ENCODE measurements at places on chromosomes 1 and 21.

DNA sequence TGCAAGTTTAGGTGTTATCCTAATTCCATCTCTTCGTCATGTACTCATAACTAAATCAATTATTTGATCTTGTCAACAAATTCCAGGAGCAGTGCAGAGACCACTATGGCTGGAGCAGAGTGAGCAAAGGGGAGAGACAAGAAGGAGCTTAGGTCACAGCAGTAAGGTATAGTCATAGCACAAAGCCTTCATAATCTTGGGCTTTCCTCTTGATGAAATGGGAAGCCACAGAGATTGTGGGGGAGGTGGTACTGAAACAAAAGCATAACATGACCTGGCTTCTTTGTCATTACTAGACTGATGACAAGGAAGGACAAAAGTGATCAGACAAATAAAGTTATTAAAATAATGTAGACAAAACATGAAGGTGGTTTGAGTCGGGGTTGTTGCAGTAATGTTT lies 60.1 kb upstream of the PTGS2 start:
- no peak for DNase-seq

- no peak for DNase-seq
These were observed 132.7 kb downstream of the NTNG1 start for GRCh38 chr1:107273515-107273914.

GRCh38 chr1:6285336-6285735 lies 24.4 kb upstream of the GPR153 start:
- no peak for DNase-seq

- DNase-seq = no peak
These were observed 12.1 kb downstream of the ICMT start for GRCh38 chr1:6223617-6224016.

DNA sequence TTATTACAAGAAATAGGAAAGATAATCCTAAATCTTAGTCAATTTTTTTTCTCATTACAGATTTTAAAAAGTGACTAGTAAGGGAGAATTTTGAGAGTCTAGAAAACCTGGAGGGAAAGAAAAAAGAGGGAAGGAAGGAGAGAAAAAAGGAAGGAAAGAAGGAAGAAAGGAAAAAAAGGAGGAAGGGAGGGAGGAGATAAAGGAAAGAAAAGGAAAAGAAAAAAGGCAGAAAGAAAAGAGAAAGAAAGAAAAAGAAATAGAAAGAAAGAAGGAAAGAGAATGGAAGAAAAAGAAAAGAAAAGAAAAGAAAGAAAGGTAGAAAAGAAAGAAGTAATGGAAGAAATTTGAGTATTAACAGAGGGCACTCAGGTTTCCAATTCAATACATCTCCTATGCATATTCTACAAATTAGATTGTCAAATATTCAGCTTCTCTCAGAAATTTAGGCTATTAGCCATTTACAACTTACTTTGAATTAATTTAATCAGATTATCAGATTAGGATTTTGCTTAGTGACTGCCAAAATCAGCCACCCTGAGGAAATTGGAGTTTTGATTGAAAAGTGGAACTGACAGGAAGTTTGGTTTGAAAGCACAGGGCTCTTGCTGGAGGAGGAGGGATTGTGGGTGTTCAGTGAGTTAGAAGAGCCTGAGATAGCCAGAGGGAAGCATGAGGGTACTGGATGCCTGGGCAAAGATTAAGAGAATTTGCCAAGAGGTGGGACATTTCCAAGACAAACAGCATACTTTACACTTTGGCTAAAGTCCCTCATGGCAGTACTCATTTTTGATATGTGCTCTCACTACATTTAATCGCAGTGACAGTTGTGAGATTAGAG lies 677.8 kb downstream of the USP25 start:
- no peak for DNase-seq

GRCh38 chr21:27721675-27722074 lies 754.8 kb upstream of the ADAMTS5 start:
- no peak for DNase-seq

GRCh38 chr21:8989261-8989711 lies 1532.1 kb upstream of the TPTE start:
- no peak for DNase-seq

DNA sequence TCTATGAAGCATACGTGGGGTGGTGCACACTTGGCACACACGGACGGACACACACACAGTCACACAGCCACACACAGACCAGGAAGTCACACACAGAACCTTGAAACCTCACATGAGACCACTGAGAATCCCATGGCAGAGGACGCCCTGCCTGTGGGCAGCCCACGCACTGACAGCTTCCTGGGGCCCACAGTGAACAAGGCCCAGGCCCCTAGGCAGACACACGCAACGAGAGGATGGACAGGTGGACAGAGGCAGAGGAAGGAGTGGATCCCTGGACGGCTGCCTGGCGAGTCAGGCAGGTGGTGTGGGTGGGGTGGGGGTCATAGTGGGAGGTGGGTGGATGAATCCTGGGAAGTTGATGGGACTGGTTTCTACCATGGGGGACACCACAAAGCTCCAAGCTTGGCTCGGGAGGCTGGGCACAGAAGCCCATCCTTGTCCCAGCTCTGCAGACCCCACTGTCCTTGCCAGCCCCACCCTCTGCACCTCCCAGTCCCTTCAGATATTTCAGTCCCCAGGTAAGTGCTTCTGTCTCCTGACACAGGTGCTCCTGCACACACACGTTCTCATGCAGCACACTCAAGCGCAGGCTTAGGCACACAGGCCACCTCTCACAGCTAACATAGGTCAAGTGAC lies 49.1 kb downstream of the WNT9A start:
- DNase-seq = no peak

DNA sequence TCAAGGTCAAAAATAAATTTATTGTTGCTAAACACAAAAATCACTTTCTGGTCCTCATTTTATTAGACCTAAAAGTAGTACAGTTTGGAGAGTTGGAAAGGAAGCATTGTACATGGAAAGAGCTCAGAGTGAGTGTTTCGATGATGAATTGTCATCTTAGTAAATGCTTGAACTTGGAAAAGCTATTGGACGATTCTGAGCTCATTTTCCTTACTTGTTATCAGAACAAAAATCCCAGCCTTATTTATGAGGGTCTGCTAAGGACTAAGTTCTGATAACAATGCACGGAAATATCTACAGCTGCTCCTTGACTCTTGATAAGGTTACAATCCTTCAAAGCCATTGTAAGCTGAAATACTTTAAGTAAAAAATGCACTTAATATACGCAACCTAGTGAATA lies 710.0 kb upstream of the PTBP2 start:
- DNase-seq = no peak
